ENCODE measurements at places on chromosomes 1 and 21.
A peak's percentile ranks its signal among the peaks of the same experiment; 100 is the strongest.

DNA sequence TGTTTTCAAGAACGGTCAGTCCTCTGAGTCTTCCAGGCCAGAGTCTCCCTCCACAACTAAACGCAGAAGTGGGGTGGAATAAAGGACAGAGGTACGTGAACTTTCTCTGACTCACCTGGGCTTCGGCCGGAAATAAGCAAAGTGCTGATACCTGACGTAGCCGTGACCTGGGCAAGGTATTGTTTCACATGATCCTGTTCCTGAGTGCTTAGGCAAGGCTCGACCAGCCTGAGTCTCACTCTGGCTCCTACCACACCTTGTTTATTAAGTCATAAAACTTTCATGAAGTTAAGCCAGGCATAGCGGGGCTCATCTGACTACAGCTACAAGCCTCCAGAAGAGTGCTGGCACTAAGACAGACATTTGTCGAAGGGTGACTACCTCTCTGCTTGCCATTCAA lies 327.5 kb downstream of the SETD4 start:
- H3K4me3 ChIP-seq, result no peak overlapping the region
- H3K4me1 ChIP-seq, result no peaks in the 10 kb centered on the region
- no peaks in the 10 kb centered on the region for H3K27me3 ChIP-seq
- H3K27ac ChIP-seq, result no peak overlapping the region

GRCh38 chr1:92464588-92465255 lies 22.0 kb downstream of the GFI1 start:
- H3K36me3 ChIP-seq, result no peaks in the 10 kb centered on the region
- no peaks in the 10 kb centered on the region for H3K27me3 ChIP-seq
- no peaks in the 10 kb centered on the region for H3K4me1 ChIP-seq
- H3K4me3 ChIP-seq, result no peak overlapping the region

DNA sequence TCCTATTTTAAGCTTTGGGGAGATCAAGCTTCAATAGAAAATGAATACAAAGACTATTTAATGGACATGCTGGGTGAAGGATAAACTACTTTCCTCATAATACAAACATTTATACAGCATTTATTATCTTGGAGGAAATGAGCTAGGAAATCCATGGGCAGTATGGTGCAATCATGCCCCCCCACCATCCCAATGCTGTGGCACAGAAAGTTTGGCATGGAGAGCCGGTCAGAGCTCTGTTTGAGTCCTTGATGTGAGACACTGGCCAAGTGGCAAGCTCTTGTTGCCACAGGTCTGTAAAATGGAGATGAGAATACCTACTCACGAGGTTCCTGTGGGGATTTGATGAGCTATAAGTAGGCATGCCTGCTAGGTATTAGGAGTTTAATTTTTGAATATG lies 120.6 kb downstream of the MAB21L3 start:
- H3K4me1 ChIP-seq, result no peaks in the 10 kb centered on the region
- H3K27me3 ChIP-seq, result no peaks in the 10 kb centered on the region
- H3K4me3 ChIP-seq, result no peak overlapping the region
- DNase-seq, result no peak

DNA sequence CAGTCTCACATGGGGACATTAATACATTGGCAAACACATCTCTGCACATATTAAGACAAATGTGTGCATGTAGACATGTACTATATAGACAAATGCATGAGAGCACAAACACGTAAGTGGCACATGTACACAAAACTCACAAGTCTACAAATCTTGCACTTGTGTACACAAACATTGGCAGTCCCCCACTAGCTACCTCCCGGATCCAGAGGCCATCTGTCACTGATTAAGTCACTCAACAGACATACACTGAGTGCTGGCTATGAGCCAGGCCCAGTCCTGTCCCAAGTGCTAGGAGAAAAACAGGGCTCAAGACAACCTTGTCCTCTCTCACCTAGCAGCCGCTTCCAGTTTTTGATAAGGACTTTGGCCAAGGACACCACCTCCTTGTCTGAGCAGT lies 7.0 kb downstream of the TCEA3 start:
- H3K36me3 ChIP-seq, result no peaks in the 10 kb centered on the region
- no peak overlapping the region for H3K4me3 ChIP-seq
- H3K27me3 ChIP-seq, result peaks cover 2% of the 10 kb centered on the region
- no peak for DNase-seq
- H3K4me1 ChIP-seq, result no peaks in the 10 kb centered on the region
- no peak overlapping the region for H3K27ac ChIP-seq

DNA sequence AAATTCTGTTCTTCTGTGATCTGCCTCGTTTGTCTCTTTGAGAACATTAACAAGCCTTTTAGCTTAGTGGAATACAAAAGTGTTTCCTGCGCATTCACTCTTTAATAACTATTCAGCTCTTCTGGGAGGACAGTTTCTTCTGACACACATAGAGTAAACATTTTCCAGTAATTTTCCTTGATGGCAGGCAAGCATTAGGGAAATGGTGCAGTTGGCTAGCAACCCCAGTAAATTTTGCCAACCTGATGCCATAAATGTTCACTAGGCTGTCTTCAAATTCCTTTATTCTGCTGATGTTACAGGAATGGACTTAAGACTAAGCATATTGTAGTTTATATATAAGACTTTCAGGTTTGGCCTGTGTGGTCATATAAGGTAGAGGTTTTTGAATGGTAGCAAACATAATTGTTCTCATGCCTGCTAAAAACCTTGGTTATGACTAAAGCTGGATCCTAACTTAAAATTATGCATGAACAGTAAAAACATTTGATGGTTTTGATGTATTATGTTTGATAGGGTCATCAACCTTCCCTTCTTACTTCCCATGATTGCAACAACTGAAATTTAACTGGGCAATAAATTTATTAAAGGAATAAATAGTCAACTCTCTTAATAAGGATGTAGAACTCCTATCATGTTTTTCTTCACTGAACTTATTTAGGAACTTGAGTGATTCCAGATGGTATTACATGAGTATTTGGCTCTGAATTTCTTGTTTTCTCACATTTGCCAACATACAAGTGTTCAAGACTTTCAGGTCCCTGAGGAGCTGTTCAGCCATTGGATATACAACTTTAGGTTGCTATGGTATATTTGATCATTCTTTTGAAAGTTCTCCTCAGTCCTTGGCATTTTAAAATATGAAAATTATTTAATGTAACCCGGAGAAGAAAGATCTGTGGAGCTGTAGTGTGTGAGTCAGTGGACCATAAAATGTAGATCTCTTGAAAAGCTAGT lies 223.4 kb downstream of the FMN2 start:
- H3K27ac ChIP-seq, result no peak overlapping the region
- no peaks in the 10 kb centered on the region for H3K27me3 ChIP-seq
- no peaks in the 10 kb centered on the region for H3K36me3 ChIP-seq
- H3K4me1 ChIP-seq, result no peaks in the 10 kb centered on the region

- no peak for DNase-seq
- no peak overlapping the region for H3K4me3 ChIP-seq
- no peaks in the 10 kb centered on the region for H3K36me3 ChIP-seq
Observed at GRCh38 chr1:100184536-100184935, 6.5 kb upstream of the LRRC39 start.

DNA sequence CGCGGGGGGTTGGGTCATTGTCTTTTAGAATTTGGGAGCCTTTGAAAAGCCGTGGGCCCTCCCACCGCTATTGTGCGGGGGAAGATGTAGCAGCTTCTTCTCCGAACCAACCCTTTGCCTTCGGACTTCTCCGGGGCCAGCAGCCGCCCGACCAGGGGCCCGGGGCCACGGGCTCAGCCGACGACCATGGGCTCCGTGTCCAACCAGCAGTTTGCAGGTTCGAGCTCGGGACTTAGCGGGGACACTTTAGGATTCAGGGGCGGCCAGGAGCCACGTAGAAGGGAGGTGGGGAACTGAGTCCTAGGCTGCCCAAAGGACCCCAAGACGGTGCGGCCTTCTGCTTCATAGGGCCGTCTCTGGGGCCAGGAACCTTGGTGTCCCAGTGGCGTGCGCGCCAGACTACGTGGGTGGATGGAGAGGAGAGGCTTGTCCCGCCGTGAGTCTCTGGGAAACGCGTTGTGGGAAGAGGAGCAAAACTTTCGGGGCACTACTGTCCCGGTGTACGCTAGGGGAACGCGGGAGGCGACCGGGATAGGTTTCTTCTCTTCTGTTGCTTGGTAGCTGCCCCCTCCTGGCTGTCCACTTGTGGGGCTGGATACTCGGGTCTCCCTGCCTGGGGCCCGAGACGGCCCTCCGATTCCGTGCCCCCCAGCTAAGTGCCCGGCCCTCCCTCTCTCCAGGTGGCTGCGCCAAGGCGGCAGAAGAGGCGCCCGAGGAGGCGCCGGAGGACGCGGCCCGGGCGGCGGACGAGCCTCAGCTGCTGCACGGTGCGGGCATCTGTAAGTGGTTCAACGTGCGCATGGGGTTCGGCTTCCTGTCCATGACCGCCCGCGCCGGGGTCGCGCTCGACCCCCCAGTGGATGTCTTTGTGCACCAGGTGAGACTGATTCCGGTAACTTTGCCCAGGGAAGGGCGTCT lies at the start of gene LIN28A:
TSS of gene LIN28A (plus strand) at position 112 of the 918 bp plus-strand sequence. CDS start at position 187, 75 bp downstream.
- H3K4me3 ChIP-seq, result peak within 1 kb of the TSS; percentile 73
- DNase-seq, result no peak
- H3K4me1 ChIP-seq, result peaks cover 31% of the 10 kb centered on the region
- peak within 1 kb of the TSS; percentile 90 for H3K27ac ChIP-seq

- H3K36me3 ChIP-seq, result no peaks in the 10 kb centered on the region
- peaks cover 2% of the 10 kb centered on the region for H3K4me1 ChIP-seq
- no peak overlapping the region for H3K27ac ChIP-seq
- DNase-seq, result no peak
Observed at GRCh38 chr1:17719874-17720273, 35.3 kb upstream of the ACTL8 start.

GRCh38 chr1:11529763-11530730 lies 51.1 kb downstream of the DISP3 start:
- no peaks in the 10 kb centered on the region for H3K36me3 ChIP-seq
- DNase-seq, result no peak
- H3K4me3 ChIP-seq, result no peak overlapping the region
- H3K27me3 ChIP-seq, result no peaks in the 10 kb centered on the region
- no peak overlapping the region for H3K27ac ChIP-seq
- H3K4me1 ChIP-seq, result peaks cover 2% of the 10 kb centered on the region

DNA sequence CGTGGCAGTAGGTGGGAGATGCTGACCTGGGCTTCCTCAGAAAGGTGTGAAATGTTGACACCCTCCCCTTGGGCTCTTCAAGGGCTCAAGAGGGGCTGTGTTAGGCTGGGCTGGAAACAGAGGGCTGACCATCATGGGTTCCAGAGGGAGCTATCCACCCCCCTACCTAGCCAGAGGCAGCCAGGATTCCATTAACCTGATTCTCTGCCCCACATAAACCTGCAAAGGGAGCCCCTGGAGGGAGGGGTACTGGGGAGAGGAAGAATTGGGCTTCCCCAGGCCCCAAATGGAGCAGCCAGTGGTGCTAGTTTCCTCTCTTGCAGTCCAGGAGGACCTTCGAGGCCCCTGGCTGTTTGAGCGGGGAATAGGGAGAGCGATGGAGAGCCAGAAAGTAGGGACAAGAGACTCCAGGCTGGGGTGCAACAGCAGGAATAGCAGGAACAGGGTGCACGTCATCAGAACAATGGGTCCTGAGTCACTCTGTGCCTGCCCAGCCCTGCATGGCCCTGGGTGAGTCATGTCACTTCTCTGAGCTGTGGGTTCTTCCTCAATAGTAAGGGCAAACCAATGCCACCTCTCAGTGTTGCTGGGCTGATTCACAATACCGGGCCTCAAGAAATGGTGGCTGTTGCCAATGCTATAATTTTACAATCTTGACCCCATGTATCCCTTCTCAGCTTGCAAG lies 121.2 kb downstream of the EPHB2 start:
- peaks cover 46% of the 10 kb centered on the region for H3K4me1 ChIP-seq
- H3K4me3 ChIP-seq, result no peak overlapping the region

GRCh38 chr1:57824535-57824934 lies 400.7 kb upstream of the DAB1 start:
- no peaks in the 10 kb centered on the region for H3K4me1 ChIP-seq

DNA sequence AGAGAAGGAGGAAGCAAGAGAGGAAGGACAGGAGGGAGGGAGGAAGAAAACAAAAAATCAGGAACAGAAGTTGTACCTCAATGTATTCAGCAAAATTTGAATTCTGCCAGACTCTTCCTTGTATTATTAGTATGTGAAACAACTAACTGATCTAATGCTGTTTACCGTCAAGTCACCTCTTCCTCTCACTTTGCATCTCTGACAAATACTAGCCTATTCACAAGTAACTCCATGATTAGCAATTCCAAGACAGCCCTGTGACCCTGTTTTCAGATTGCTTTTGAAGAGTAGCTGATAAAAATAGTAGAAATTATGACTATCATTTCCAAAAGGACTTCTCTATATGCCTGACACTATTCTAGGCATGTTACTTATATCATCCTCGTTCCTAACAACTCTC lies 445.4 kb downstream of the NEGR1 start:
- no peaks in the 10 kb centered on the region for H3K4me1 ChIP-seq
- no peaks in the 10 kb centered on the region for H3K36me3 ChIP-seq
- no peak for DNase-seq
- H3K27ac ChIP-seq, result no peak overlapping the region
- H3K4me3 ChIP-seq, result no peak overlapping the region

- no peak overlapping the region for H3K4me3 ChIP-seq
- H3K4me1 ChIP-seq, result no peaks in the 10 kb centered on the region
- no peak for DNase-seq
- no peaks in the 10 kb centered on the region for H3K27me3 ChIP-seq
- no peaks in the 10 kb centered on the region for H3K36me3 ChIP-seq
- no peak overlapping the region for H3K27ac ChIP-seq
Observed at GRCh38 chr1:22606161-22606560, 30.3 kb upstream of the C1QA start.

DNA sequence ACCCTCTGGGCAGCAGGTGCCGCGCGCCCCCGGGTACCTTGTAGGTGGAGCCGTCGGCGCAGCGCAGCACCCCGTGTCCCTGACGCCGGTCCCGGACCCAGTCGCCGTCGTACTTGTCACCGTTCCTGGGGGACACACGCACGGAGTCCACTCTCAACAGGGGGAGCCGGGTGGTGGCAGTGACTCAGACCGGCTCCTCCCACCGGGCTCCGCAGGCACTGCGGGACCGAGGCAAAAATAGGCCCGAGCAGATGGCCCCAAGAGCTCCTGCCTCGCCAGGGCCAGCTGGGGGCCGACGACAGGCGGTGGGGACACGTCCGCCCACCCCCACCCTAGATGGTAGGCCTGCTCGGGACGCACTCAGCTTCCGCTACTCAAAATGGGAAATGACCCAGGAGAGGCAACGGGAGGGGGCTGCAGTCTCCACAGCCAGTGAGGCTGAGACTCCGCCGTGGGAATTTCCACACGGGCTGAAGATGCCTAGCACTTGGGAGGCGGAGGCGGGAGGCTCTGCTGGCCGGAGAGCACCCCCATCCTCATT lies 6.3 kb downstream of the MORN1 start:
- no peaks in the 10 kb centered on the region for H3K27me3 ChIP-seq
- no peaks in the 10 kb centered on the region for H3K4me1 ChIP-seq
- peaks cover 4% of the 10 kb centered on the region for H3K36me3 ChIP-seq
- no peak overlapping the region for H3K27ac ChIP-seq
- no peak for DNase-seq
